NCI-H1930 (cell line): ENCODE measurements at places on chromosomes 6 and 20.

DNA sequence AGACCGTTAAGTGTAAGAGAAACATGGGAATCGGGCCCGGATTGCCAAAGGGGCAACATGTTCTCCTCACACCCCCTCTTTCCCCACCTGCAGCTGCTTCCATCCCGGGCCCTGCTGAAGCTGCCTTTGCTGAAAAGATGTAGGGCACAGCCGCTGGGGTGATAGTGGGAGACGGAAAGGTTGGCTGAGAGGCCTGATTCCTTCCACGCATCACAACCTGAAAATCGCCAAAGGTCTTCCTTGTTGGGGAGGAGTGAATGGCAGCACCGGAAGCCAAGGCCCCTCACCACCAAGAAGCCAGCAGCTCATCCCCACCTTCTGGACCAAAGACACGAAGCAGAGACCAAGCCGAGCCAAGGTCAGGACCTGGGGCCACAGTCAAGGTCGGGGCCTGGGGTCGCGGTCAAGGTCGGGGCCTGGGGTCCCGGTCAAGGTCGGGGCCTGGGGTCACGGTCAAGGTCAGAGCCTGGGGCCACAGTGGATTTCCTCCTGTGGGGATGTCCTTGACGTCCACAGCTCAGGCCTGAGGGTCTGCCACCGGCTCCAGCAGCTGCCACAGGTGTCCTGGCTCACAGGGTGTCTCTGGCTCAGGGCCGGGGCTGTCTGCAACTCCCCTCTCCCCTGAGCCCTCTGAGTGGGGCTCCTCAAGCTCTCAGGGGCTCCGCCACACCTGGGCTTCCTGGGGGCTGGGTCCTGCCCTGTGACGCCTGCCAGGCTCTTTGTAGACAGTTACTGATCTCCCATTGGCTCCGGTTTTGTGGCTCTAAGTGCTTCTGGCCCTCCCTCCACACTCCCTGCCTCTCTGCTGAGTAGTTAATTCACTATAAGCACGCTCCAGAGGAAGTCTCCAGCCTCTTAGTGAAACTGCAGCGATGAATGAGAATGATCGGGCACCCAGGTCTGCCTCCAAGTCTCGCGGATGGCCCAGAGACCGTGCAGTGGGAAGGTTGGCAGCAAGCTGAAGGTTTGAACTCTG, 5.5 kb upstream of the CHRNA4 start:
- DNase-seq, result no peak

GRCh38 chr20:32970115-32970972, 33.9 kb downstream of the SUN5 start:
- DNase-seq, result no peak

DNA sequence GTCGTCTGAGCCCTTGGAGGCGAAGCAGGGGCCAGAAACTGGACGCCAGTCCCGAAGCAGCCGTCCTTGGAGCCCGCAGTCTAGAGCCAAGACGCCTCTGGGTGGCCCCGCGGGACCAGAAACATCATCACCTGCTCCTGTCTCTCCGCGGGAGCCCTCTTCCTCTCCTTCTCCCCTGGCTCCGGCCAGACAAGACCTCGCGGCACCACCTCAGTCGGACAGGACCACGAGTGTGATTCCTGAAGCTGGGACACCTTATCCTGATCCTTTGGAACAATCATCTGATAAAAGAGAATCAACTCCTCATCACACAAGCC, 416 bp downstream of the RSPH4A start:
- DNase-seq, result no peak

DNA sequence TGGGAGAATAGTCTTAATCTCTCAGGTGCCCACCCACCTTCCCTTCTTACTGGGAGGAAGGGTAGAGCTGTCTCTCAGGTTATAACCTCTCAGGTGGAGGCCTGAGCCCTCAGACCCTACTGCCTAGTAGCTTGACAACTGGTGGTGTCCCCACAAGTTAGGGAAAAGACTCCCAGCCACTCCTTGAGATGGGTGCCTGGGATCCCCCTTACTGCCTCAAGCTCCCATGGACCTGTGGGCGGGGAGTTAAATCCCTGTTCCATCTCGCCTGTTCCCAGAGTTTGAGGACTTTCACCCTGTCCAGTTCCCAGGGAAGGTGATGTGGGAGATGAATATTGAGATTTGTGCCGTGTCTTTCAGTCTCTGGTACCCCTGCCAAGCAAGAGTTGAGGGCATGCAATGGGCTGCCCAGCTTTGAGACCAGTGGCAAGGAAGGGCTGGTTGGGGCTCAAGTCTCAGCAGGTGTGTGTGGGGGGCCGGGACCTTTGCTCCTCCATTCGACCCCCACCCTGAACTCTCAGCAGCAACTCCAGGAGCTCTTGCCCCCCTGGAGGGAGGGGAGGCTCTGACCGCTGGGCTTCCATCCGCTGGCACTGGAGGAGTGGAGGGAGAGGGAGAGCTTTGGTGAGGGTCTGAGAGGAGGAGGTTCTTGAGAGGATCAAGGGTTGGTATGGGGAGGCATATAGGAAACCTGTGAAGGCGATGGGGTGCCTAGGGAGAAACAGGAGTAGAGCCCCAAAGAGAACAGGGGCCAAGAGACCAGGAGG, 1.1 kb upstream of the PBX2 start:
- no peak for DNase-seq

DNA sequence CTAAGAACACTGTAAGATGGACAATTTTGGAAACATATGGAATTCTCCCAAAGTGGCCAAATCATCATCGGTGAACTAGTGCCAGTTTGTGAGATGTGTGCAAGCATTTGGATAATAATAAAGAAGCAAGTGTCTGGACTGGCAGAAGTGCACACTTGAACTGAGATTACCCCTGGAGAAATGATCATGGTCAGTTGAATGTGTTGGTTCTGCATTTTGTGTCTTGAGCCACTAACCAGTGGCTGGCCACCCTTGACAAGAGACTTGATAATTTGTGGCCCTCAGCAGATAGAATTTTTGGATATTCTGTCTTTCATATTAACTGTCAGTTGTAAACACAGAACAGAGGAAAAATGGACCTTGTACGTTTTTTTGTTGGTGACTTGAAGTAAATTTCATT, 37.4 kb downstream of the CITED2 start:
- no peak for DNase-seq

DNA sequence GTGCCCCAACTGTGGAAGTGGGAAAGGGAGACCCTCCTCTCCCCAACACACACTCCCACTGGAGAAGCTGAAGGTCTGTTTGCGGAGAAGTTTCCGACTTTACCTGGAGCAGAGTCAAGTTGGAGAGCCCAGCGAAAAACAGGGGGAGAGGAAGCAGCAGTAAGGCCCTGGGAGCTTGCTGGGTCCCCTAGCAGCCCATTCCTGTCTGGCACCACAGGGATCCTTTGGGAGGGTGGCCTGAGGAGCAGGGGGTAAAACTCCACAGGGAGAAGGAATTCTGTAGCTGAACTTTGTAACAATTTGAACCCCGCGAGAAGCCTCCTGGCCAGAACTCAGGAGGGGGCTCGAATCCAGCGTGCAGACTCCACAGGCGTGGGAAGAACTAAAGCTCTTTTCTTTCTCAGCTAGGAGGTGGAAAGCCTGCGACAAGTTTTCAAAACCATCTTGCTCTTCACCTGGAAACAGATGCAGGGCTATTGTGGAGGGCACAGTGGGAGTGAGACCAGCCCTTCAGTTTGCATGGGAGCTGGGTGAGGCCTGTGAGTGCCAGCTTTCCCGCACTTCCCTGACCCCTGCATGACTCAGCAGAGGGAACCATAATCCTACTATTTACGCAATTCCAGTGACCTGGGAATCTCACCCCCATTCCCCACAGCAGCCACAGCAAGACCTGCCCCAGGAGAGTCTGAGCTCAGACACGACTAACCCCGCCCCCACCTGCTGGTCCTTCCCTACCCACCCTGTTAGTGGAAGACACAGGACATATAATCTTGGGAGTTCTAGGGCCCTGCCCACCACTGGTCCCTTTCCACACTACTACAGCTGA, 25.8 kb downstream of the SERPINB9 start:
- DNase-seq, result no peak

DNA sequence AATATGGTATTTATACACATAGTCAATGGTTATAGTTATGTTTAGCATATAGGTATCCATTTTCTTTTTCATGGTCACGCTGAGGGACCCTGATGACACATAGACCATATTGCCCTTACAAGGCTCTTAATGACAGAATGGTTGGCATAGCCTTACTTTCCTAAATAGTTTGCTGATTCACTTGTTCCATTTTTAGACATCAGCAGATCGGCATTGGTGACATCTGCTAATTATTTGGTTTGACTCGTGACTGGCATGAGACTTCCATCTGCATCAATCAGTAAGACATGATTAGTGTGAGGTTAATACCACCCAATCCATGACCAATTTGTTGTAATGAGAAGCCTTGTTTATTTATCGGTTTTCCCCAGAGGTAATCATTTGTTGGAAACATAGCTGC, 309.7 kb downstream of the ALDH8A1 start:
- DNase-seq, result no peak

GRCh38 chr6:16205377-16206144, 32.8 kb upstream of the GMPR start:
- no peak for DNase-seq

DNA sequence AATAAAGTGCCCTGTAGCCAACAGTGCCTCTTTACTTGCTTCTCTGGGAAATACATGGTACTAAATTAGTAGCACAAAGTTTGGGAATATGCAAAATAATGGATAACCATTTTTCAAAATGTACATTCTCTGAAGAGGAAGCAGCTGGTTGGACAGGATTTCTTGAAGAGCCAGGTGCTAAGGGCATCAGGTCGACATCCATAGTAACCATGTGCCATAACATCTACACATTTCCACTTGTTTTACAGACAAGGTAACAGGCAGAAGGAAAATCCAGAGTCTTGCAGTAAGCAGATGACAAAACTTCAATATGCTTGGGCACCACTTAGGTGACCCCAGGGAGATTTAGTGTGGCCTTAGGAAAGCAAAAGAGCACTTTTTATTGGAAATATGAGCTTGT, 36.5 kb upstream of the SMIM28 start:
- DNase-seq, result no peak

DNA sequence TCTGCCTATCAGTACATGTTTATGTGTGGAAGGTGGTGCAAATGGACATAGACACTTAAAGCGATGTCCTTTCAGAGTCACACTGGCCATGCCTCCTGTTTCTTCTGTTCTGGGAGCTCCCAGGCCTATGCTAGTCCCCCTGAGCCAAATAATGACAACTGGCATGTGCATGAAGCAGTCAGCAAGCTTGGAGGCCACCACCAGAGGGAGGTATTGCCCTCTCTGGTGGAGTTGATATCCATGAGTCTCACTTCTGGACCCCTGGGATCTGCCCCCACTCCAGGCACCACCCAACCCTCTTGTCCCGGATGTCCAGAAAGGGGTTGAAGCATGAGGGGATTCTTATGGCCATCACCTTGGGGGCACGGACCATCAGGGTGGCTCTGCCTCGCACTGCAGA, 172.2 kb downstream of the AIG1 start:
- DNase-seq, result peak; percentile 0

GRCh38 chr6:145929037-145929633, 35.0 kb downstream of the SHPRH start:
- DNase-seq, result no peak

DNA sequence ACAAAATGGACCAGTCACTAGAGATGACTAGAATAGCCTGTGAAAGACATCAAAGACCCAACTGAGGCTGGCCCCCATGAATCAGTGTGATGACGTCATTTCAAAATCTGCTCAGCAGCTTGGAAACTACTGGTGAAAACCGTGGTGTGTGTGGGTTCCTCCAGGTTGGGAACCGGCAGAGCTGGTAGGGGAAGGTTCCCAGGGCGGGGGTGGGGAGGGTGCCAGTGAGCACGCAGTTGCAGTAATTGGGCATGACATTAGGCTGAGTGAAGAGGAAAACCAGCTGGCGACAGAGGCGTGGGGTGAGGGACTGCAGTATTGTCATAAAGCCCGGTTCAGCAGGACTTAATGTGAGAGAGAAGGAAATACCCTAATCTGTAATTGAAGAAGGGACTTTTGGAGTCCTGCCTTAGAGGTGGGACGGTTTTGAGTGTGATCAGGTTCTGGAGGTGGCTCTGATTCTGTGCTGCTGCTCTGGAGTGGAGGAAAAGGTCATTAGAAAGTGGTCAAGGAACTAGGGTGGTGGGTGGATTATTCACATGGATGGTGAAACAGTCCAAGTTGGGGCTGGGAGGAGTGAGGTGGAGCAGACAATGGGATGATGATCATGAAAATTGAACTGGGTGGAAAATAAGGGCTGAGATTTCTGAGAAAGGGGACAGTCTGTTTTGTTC, 52.0 kb upstream of the MTHFD1L start:
- DNase-seq, result no peak

DNA sequence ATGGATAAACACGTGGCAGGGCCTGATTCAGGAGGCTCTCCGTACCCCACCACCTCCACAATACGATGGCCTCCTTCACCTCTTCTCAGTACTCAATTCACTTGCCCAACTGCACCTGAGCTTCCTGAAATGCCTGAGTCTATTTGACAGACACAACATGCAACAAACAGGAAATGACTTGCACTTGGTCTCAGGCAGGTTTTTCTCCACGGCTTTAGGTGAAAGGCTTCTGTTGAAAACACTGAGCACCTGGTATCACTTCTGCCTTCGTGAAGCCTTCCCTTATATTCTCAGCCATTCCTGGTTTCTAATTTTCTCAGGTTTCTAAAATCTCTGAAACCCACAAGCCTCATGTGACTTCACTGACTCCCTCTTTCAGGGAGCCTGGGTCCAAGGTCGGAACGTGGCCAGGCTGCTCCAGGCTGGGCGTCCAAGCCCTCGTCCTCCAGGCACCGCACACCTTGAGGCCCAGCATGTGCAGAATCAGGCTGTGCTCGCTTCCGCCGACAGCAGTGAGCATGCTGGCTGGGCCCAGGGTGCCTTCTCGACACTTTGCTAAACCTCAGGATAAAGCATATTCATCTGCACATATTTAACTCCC, 34.7 kb downstream of the TAF4 start:
- DNase-seq, result no peak

DNA sequence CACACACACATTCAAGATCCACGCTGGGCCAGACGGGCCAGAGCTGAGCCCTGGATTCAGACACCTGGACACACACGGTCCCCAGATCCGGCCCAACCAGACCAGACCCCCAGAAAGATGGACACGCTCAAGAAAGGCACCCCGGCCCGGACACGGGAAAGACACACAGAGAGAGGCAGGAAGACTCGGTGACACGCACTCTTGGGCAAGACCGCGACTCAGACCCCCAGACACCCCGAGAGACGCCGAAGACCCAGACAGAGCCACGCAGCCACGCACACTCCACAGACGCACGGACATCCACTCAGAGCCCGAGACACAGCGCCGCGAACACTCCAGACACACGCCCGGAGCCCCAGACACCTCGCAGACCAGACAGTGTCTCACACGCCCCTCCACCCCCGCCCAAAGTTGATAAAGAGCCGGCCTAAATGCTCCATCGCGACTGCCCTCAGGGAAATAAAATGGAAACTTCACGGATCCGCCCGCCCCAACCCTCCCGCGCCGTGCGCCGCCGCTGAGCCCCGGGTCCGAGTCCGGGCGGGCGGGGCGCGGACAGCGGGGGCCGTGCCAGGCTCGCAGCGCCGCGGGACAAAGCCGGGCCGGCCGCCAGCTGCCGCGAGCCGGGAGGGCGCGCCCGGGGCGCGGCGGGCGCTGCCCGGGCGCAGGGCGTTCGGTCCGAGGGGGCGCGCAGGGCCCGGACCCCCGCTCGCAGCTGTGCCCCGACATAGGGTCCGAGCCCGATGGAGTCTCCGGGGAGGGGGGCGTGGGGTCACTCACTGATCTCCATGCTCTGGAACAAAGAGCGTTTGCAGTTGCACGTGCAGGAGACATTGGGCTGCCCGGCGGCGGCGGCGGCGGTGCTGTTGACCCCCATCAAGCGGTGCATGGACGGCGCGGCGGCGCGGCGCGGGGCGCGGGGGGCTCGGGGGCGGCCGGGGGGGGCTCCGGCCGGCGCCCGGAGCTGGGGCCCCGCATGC, 831 bp downstream of the PMEPA1 start:
- no peak for DNase-seq
